ENCODE measurements at places on chromosomes 5 and 9.

GRCh38 chr9:108549184-108549583, 306.6 kb downstream of the ACTL7B start:
- no peak for DNase-seq

DNA sequence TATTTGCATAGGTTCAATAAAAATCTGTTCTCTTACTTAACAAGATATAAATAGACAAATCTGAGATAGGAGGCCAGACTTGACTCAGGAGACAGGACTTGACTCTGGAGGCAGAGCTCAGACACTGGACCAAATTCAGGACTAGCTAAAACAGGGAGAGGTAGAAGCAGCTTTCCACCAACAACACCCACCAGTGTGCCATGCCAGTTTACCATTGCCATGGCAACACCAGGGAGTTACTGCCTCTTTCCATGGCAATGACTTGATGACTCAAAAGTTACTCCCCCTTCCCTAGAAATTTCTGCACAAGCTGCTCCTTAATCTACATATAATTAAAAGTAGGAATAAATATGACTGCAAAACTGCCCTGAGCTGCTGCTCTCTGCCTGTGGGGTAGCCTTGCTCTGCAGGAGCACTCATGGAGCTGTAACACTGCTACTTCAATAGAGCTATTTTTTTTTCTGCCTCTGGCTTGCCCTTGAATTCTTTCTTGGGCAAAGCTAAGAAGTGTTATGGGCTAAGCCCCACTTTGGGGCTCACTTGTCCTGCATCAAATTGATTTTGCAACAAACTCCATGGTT, 473.0 kb downstream of the PLK2 start:
- DNase-seq = no peak

DNA sequence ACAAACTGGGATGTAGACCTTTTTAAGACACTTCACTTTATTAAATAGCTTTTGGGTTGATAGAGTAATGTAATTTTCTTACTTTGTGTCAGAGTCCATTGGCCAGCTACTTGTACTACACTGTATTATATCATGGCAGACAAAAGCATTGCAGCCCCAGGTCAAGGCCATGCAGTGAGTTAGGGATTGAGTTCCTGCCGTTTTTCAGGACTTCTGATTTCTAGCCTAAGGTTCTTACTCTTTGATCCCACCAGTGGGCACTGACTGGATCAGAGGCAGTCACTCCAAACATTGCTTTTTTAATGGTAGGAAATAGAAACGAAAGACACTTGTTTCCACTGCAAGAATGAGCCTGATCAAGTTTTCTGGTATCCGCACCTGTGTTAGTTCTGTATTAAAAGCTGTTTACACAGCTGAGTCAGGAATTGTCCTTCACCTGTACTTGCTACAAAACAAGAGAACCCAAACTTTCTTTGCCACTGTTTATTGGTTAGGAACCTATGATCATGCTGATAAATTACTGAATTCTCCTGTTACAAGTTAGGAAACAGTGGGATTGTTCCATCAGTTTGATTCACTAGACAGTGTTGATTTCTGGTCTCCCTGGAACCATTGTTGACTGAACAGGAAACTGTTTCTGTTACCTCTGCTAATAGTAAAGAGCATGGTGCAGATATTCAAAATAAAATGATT, 22.1 kb downstream of the LRRC70 start:
- no peak for DNase-seq

- DNase-seq = no peak
Measured at GRCh38 chr5:171945476-171945875, 61.0 kb downstream of the FBXW11 start.

GRCh38 chr9:115691693-115692092, 461.9 kb upstream of the PAPPA start:
- no peak for DNase-seq

DNA sequence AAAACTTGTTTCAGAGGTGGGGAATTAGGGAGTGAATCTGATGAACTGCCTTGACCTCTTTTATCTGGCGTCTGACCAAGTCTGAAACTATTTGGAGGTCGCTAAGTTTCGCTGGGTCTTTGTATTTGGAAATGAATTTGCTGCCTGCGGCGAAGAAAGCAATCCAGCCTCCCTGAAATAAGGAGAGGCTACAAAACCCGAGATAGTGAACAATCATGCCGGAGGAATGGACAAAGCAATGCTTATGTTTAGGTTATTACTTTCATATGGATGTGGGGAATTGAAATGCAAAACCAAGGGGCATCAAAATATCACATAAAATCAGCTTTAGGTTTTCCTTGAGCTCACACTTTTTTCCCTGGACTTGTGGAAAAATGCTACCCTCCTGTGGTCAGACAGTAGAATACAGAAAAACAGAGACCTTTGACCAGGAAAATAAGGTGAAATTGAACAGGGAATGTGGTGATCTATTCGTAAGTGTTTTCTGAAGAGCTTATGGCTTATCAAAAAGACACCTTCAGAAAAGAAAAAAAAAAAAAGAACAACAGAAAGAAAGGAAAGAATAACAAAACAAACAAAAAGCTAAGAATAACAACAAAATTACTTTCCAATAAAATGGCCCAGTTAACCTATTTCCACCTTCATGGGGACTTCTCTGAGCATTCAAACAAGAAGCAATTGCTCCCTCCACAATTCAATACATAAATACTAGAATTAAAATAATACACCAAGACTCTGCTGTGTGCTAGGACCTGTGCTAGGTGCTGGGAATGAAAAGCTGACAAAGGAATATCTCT, 68.6 kb upstream of the DPYSL3 start:
- DNase-seq = no peak

DNA sequence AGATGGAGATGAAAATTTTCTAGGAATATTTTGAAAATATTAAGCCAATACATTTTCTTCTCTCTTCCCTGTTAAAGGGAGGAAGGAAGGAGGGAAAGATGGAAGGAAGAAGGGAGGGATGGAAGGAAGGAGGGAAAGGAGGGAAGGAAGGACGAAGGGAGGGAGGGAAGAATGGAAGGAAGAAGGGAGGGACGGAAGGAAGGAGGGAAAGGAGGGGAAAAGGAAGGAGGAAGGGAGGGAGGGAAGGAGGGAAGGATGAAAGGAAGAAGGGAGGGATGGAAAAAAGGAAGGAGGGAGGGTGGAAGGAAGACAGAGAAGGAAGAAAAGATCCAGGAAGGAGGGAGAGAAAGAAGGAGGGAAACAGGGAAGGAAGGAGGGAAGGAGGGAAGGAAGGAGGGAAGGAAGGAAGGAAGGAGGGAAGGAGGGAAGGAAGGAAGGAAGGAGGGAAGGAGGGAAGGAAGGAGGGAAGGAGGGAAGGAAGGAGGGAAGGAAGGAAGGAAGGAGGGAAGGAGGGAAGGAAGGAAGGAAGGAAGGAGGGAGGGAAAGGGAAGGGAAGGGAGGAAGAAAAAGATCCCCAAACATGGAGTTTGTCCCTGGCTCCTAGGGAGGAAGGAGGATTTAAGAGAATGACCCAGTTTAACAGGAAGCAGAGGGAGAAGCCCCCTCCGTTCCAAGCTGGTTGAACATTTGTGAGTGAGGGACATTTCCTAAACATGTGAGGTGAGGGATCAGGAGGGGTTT, 70.3 kb upstream of the NEURL1B start:
- no peak for DNase-seq

DNA sequence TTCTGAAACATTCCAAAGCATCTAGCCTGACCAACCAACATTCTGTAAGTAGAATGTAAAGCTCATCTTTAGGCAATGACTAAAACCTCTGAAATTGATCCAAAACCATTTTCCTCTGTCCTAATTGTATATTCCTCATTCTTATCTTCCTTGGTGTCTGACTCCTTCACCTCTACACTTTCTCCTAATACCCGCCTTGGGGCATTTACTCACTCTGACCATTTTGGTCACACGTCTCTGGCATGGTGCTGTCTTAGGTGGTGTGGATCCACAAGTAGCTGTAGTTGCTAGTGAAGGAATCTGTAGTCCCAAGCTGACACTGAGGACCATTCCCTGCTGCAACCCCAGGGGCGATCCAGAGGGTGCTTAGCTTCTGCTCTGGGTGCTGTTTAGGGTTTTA, 40.8 kb upstream of the LMNB1 start:
- no peak for DNase-seq

- DNase-seq = no peak
Measured at GRCh38 chr5:106858616-106859015, 812.1 kb downstream of the EFNA5 start.

DNA sequence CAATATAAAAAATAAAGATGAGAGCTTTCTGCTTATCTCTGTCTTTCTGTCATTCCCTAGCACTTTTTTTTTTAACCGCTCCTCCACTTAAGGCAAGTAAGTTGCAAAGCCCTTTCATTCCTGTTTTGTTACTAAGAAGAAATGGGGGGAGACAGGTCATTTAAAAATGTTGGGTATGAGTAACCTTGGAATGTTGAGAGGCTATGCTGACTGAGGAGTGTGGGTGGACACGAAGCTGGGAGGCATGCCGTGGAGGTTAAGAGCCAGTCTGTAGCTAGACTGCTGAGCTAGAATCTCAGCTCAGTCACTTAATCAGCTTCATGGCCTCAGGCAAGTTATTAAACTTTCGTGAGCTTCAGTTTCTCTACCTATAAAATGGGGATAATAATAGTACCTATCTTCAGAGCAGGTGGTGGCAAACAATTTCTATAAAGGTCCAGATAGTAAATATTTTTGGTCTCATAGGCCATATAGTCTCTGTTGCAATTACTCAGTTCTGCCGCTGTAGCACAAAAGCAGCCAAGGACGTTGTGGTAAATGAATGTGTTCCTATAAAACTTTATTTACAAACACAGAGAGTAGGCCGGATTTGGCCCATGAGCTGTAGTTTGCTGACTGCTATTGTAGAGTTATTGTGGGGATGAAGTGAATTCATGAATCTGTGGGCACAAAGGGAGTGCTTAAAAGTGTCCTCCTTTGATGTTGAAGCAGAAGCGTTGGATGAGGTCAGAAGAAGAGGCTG, 220.0 kb downstream of the GABBR2 start:
- no peak for DNase-seq

- DNase-seq = no peak
Measured at GRCh38 chr5:53253421-53253871, 143.9 kb upstream of the MOCS2 start.

- DNase-seq = no peak
Measured at GRCh38 chr5:177477701-177478477, 4.5 kb upstream of the DBN1 start.

GRCh38 chr9:108967916-108968315, 33.7 kb downstream of the ABITRAM start:
- no peak for DNase-seq

- DNase-seq = no peak
Measured at GRCh38 chr5:154189256-154189818, 1.2 kb upstream of the GALNT10 start.

- DNase-seq = no peak
Measured at GRCh38 chr9:136457326-136457725, 17.7 kb upstream of the INPP5E start.

- DNase-seq = no peak
Measured at GRCh38 chr5:174082286-174082685, 36.8 kb downstream of the NSG2 start.

DNA sequence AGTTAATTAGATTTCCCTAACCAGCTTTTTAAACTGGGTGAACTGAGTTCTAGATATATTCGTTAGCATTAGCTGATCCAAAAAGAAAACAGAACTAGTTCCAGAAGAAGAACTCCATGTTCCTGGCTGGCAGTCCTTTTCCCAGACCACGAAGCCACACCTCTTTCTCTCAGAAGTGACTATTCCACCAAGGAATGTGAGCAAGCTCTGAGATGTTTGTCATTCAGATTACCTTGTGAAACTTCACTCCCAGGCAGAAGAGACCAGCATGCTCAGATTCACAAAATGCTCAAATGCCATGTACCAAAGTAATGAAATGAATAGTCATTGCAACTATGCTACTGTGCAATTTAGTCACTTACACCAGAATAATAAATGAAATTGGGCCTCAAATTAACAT, 4.4 kb upstream of the SSBP2 start:
- no peak for DNase-seq

DNA sequence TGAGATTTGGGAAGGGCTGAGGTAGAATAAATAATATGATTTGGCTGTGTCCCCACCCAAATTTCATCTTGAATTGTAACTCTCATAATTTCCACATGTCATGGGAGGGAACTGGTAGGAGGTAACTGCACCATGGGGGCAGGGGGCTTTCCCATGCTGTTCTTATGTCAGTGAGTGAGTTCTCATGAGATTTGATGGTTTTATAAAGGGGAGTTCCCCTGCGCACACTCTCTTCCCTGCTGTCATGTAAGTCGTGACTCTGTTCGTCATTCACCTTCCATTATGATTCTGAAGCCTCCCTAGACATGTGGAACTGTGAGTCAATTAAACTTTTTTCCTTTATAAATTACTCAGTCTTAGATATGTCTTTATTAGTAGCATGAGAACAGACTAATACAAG, 115.5 kb upstream of the STARD4 start:
- DNase-seq = no peak

Measured in lower leg skin (tissue), 4 donors.